Activated T-cell treated with anti-CD3 and anti-CD28 coated beads for 48 hours (primary cell): ENCODE measurements at places on chromosomes 11 and 22.

GRCh38 chr11:47373876-47374719, 4.2 kb downstream of the SPI1 start:
- DNase-seq, result peak; percentile 81

DNA sequence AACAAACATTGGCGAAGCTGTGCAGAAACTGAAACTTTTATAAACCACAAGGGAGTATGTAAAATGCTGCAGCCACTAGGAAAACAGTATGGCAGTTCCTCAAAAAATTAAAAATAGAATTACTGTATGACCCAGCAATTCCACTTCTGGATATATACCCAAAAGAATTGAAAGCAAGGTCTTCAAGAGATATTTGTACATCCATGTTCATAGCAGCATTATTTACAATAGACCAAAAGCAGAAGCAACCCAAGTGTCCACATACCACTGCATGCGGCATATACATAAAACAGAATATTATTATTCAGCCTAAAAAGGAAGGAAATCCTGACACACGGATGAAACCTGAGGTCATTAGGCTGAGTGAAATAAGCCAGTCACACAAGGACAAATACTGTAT, 85.8 kb downstream of the RELT start:
- no peak for DNase-seq

DNA sequence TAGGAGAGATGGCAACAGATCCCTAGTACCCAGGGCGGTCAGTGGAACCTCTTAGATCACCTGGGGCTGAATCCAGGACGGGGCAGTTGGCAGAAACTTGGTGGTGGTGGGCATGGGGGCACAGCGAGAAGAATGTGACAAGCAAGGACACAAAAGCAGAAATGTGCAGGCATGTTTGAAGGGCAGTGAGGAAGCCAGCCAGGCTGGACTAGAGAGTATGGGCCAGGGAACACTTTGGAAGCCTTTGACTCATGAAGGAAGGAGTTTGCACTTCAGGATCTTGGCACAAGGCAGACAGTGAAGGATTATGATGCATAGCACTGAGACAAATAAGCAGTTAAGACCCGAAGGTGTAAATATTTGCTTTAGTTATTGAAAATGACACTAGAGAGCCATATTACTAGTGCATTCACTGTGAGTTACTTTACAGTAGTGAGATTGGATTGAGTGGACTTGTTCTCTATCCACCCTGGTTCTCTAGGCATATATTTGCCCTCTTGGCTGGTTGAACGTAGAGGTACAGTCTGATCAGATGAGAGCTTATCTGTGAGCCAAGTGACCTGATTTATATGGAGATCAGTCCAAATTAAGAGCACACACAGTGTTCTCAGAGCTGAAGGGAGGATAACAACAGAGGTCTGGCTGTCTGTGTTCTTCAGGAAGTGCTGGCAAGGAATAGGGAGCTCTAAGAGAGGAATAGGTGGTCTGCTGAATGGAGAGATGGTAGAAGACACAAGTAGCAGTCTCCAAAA, 210.4 kb downstream of the SNX19 start:
- no peak for DNase-seq

DNA sequence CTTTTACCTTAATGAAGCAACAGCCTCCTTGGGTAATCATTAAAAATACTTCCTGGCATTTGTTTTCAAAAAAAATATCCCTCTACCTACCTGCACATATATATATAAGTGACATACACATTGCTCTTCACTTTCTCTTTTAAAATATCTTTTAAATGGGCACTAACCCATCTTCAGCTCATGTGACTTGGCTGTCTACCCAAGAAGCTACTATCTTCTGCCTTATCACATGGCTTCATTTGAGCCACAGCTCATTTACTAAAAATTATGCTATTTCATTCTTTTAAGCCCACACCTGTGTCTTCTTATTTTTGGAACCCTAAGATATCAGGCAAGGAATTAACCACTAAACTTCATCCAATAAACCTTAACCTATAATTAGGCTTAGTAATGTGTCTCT, 37.0 kb upstream of the SOX6 start:
- DNase-seq, result no peak

DNA sequence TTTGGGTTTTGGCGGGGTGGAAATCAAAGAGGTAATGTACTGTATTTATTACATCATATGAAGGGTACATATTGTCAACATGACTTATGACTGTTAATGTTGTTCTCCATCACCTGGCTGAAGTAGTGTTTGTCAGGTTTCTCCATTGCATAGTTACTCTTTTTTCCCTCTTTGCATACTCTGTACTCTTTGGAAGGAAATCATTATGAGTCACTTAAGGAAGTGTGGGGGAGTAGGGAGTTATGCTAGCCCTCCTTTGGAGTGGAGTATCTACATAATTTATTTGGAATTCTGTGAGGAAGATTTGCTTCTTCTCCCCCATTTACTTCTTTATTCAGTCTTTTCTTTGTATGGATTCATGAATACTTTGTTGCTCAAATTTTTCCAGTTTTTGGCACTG, 3.6 kb upstream of the PGR start:
- no peak for DNase-seq

DNA sequence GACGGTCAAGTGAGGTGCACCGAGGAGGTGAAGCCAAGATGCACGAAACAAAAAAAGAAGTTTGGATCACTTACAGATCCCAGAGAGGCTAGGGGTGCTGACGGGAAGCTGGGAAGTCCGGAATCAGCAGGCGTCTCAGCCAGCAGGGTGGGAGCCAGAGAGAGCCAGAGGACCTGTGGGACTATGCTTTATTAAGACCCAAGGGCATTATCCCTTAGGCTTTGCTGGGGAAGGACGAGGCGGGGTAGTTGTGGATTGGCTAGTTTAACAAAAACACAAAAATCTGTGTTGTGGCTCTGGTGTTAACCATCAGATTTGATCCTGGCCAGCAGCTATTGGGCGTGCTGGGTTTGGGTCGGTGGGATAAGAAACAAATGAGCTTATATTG, 427.1 kb downstream of the DYNC2H1 start:
- DNase-seq, result no peak

- DNase-seq, result no peak
Measured at GRCh38 chr22:41367680-41368542, 13.8 kb upstream of the TEF start.

DNA sequence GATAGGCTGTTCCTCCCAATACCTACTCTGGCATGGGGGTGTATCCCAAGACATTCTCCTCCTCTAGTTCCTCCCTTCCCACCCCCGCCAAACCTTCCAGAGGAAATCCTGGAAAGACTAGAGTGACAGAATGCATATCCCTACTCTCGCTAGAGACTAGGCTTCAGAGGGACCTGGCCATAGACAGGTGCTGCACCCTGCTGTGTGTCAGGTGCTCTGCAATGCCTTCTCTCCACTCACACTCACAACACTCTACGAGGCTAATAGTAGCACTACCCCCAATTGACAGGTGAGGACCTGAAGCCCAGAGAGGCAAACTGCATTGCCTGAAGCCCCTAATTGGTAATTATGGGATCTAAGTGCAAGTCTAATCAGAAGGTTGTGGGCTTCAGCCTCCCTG, 46.2 kb upstream of the LMO1 start:
- DNase-seq, result no peak

DNA sequence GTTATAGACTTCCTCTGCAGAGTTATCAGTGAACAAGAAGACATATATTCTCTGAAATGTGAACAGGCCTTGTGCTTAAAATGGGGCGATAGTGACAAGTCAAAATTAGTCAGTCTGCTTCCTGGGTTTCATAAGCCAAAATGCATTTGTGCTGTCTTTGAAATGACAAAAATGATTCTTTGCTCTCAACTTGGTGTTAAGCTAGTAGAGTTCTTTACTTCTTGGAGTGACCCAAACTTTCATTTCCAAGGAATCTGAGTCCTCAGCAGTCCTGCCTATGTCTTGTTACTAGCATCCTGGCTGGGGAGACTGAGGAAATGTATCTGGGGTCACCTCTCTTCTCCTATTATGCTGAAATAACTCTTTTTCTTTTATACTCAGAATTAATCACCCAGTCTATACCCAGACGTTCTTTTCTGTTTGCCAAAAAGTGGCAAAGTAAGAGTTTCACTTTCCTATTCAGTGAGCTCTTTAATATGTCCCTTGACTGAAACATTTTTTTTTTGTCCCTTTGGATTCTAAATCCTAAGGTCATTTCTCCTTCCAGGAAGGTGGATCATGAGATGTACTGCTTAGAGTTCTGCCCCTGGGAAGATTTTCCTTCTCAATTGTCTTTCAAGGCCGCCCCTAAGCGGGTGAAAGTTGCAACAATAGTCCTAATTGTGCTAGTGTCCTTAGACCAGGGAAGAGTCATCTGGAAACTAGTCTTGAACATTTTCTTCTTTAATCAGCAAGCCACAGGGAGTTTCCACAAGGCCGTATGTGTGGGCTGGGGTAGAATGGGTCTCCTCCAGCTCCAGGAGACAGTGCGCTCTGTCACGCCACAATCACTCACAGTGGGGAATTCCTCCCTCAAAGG, 53.0 kb upstream of the RDX start:
- peak; percentile 68 for DNase-seq
